ENCODE measurements at places on chromosomes 16 and 17.

DNA sequence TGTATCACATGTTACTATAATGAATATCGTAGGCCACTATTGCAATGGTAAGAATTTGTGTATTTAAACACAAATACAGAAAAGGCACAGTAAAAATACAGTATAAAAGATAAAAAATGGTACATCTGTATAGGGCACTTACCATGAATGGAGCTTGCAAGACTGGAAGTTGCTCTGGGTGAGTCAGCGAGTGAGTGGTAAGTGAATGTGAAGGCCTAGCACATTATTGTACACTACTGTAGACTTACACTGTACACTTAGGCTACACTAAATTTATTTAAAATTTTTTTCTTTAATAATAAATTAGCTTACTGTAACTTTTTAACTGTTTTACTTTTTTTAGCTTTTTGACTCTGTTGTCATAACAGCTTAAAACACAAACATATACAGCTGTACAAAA, 42.5 kb downstream of the AKAP10 start:
- no peak for DNase-seq

DNA sequence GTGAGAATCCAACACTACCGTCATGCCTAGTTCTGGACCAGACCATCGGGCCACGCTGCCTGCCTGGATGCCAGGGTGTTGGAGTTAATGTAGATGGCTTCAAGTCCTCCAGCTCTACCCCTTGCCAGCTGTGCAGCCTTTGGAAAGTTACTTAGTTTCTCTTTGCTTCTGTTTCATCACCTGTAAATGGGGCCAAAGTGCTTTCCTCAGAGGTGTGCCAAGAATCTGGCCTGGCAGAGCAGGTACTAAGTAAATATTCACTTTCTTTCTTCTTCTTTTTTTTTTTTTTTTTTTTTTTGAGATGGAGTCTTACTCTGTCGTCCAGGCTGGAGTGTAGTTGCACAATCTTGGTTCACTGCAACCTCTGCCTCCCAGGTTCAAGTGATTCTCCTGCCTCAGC, 159.5 kb upstream of the RPL38 start:
- no peak for DNase-seq

DNA sequence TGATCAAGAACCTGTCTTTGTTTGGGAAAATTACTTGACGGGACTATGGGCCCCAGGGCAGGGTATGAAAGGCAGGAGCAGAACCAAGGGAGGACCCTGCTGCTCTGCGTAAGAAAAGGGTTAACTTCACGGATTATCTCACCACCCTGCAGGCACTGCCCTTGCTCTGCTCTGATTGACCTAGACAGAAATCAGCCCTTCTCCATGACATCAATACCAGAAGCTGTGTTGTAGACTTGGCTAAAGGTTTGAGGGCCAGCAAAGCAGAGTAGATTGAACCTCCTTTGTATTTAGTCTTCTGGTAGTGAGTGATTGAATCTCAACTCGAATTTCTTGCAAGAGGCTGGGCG, 52.9 kb upstream of the ETV4 start:
- no peak for DNase-seq

- no peak for DNase-seq
Observed at GRCh38 chr17:1480747-1481465, 11.6 kb downstream of the MYO1C start.

DNA sequence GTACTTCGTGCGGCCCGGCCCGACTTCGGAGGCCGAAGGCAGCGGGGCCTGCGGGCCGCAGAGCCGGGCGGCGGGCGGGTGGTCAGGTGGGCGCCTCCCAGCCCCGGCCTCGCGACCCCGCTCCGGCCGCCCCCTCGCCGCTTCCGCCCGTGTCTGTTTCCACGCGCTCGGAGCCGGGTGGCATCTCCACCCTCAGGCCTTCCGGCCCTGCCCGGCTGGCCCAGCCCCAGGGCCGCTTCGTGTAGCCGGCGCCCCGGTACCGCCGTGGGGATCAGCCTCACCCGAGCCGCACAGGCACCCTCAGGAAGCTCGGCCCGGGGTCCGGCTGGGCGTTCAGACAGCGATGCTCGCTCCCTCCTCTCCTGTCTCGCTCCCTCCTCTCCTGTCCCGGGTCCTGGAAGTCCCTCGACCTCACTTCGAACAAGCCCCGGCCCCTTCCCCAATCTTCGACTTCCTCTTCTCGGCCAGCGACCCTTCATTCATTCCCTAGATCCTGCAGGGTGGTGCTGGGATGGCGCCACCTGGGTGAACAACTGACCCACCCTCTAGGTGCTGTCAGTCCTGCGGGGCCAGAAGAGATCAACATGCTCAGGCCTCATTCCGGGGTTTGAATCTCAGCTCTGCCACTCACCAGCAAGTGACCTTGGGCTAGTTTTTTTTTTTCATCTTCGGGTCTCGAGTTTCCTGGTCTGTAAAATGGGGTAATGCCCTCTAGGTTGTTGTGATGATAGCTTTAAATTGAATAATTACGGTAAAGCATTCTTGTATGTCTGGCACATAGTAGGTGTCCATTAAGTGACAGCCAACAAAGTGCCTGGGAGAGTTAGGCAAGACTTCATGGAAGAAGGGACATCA, 610 bp downstream of the VPS4A start:
- peak; percentile 67 for DNase-seq

DNA sequence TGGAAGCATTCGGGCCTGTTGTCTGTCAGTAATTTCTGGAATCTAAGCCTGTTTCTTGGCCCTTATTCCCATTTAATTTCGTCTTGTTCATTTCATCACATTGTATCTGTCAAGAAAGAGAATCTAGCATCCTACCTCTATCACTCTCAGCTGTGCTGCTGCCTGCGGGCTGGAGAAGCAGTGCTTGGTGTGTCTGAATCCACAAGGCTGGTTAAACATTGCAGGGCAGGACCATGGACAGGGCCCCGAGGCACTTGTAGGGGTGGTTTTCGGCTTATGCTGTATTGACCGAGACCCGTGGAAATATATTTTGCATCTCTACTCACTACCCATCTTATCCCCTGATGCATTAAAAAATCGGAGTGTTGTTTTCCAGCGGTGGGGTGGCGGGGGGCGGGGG, 3.1 kb downstream of the RAB11FIP4 start:
- peak; percentile 43 for DNase-seq

- DNase-seq = no peak
Observed at GRCh38 chr17:22570144-22570845, 878.0 kb downstream of the KCNJ18 start.

DNA sequence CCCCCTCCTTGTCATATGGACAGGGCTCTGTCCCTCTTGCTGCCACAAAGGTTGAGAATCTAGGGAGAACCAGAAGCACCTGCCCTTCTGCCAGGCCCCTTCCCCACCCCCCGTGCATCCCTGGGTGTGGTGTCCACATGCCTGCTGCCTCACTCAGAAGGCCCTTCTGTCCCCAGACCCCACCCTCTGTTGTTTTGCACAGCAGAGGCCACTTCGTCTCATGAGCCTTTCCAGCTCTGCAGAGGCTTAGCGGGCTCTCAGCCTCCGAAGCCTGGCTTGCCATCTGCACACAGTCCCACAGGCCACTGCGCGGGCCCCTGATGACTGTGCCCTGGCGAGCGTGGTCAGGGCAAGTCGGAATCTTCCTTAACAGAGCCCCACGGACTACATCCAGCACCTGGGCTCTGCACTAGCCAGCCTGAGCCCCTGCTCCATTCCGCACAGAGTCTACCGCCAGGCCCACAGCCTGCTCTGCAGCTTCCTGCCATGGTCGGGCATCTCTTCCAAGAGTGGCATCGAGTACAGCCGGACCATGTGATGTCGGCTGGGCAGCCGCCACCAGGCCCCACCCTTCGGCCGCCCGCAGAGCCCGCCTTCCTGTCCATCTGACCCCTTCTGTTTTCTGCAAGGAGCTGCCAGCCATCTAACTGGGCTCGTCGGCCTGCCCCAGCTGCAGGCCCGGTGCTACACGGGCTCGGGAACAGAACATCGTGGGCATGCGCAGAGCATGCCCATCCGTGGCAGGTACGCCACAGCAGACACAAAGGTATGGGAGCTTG, 10.8 kb downstream of the C16orf90 start:
- no peak for DNase-seq

DNA sequence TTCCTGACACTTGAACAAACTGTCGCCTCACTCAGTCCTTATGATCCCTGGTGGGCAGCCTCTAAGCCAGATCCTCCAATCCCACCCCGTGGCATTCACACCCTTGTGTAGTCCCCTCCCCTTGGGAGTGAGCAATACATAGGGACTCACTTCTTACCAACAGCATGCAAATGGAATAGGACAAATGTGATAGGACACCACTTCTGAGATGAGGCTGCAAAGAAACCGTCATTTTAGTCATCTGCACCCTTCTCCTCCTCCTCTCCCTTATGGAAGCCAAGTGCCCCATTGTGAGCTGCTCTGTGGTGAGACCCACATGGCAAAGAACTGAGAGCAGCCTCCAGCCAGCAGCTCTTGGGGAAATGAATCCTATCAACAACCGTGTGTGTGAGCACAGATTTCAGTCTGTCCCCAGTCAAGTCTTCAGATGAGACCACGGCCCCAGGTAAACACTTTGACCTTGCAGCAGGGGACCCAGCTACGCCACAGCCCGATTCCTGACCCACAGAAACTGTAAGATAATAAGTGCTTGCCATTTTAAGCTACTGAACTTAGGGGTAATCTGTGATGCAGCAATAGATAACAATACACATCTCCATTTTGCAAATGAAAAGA, 46.9 kb downstream of the ZFHX3 start:
- DNase-seq = no peak

- no peak for DNase-seq
Observed at GRCh38 chr16:66477028-66477515, 50.0 kb downstream of the BEAN1 start.

DNA sequence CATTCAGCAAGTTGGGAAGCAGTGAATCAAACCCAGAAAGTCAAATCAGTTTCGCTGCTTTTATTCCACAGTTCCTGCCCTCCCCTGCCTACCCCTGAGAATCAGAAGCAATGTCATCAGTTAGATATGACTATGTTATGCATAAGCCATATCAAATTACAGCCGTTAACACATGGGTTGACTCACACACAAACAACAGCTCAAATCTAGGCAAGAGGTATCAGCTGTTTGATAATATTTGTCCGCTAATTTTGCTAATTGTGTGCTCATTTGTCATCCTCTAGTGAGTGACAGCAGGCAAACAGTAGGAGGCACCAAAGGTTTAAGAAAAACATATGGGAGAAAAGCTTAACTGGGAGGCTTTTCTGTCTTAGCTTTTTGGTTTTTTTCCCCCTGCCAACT, 327.4 kb upstream of the CCL2 start:
- DNase-seq = peak; percentile 42

DNA sequence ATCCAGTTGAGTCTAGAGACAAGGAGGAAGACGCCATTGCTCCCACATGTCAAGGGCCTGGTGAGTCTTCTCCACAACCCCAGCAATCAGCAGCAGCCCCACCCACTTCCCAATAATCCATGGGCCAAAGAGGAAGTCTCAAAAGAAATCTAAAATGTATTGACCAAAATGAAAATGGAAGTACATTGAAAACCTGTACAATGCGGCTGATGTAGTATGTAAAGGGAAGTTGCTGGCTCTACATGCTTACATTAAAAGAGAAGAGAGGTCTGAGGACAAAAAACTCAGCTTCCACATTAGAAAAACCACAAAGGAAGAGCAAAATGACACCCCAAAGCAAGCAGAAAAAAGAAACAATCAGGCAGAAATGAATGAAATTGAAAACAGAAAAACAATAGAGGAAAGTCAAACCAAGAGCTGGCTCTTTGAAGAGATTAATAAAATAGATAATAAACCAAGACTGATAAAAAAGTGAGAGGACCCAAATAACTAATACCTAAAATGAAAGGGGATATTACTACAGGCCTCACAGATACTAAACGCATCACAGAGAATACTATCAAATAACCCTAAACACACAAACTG, 100.6 kb upstream of the METRNL start:
- DNase-seq = no peak

- no peak for DNase-seq
Observed at GRCh38 chr17:80892900-80893603, 98.6 kb upstream of the CHMP6 start.

DNA sequence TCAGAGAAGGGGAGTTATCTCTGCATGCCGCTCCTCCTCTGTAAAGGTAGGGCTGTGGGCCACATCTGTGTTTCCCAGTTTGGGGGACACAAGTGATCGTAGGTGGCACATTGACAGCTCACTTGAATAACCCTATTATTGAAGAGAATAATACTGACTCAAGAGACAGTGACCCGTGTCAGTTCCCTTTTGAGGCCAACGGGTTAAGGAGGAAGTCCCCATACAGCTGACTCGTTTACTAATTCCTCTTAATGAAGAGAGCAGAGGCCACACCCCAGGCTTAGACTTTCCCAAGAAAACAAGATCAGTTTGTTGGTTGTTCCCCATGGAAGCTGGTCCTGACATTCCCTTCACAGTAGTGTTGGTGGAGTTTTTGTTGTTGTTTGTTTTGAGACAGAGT, 33.0 kb downstream of the IL4R start:
- DNase-seq = no peak

DNA sequence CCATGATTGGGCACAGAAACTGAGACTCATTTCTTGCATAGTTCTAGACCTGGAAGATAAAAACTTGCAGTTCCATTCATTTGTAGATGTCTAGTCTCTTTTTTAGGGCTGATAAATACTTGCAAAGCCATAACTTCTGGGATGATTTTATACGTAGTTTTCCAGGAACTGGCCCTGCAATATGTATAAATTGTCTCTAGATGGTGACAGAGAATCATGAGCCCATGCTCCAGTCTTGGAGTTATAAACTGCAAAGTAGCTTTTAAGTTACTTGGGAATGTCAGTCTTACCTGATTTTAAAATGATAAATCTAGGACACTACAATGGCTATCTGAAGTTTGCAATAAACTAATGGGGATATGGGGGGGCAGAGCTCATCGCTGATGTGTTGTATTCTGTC, 3.0 kb upstream of the ADAMTS18 start:
- DNase-seq = no peak

DNA sequence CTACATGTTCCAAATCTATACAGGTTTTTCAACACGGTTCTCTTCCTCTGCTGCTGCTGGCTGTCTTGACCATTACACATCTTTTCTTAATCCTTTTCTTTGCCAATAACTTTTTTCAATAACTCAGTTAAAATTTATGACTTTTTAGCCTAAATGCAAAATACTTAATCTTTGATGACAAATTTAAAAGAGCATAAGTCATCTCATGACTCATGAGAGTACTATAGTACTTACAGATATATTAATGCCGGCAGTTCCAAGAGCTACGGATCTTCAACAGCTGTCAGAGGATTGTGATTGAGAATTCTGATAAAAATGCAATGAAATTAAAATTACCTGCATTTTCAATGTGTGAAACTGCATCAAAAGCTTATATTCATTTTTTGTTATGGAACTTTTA, 105.5 kb downstream of the KPNA2 start:
- no peak for DNase-seq

DNA sequence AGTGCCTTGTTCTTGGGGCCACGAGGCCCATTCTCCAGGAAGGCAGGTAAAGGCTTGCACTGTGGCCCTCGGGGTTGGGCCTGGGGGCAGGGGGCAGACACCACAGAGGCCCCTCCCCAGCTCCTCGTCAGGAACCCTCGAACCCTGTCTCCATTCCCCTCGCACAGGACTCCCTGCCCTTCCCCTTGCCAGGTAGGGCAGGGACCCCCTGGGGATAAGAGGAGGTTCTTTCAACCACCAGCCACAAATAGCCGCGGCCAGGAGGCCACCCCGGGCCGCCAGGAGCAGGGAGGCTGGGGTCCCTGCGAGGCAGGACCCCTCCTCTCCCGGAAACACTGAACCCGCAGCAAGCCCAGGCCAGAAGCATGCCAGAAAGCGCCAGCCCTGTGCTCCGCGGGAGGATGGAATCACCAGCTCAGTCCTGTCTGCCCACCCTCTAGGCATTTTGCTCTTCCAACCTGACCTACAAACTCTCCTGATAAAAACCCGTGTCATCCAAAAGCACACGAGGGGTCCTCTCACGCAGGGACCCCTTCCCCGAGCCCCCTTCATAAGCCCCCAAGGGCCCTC, 45.6 kb downstream of the SLC47A1 start:
- DNase-seq = no peak
